ENCODE measurements at places on chromosomes 13 and 19.

- peak; percentile 49 for DNase-seq
Measured at GRCh38 chr13:73417012-73417615, 358.3 kb downstream of the KLF5 start.

DNA sequence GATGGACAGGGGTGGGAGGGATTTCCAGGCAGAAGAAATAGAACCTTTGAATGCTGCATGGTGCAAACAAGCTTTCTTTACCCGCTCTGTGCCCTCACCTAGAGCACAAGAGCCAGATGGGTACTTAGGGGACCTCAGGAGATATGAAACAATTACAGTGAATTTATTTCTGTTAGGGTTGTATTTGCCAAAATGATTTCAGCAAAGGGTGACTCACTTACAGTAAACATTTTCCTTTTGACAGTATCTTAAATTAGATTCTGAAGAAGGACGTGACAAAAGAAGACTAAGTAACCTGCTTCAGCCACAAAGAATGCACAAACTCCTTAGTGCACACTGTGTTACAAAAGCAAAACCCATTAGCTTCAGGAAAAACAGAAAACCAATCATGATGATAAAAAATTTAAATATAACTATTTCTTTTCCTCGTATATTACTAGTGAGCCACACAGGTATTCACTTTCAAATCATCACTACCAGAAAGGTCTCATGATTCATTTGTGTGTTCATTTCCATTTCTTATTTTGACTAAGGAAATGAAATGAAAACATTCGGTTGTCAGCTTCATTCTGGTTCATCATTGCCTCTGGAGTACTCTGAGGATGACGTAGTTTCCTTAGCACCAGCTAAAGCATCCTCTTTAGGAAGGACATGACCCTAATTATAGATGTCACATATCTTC is 158.8 kb downstream of the NHLRC3 start:
- no peak for DNase-seq

DNA sequence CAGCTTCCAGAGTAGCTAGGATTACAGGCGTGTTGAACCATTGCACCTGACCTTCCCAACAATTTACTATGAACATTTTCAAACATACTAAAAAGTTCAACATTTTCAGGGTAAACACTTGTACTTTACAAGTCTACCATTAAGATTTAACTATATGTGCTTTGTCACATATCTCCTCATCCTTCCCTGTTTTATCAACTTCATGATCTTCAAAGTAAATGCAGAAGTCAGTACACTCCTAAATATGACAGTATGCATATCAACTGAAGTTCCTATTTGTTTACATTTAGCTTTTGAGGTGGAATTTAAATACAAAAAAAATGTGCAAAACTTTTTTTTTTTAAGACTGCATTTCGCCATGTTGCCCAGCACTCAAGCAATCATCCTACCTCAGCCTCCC is 18.5 kb downstream of the LNX2 start:
- DNase-seq = peak; percentile 53

DNA sequence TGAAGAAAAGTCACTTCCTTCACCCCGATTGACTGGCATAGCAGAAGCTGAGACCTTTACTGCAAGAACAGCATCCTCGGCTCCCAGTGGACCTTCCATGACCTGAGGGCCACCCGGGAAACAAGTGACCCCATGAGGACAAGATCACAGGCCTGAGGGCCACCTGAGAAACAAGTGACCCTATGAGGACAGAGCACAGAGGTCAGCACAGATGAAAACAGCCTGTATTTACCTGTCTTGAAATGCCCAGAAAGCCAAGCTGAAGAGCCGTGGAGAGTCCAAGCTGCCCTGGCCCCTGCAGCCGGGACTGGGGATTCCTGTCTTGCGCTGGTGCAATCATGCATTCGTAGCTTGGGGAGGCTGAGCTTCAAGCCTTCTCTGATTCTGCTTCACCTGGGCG is 114.2 kb upstream of the SPACA7 start:
- DNase-seq = no peak

DNA sequence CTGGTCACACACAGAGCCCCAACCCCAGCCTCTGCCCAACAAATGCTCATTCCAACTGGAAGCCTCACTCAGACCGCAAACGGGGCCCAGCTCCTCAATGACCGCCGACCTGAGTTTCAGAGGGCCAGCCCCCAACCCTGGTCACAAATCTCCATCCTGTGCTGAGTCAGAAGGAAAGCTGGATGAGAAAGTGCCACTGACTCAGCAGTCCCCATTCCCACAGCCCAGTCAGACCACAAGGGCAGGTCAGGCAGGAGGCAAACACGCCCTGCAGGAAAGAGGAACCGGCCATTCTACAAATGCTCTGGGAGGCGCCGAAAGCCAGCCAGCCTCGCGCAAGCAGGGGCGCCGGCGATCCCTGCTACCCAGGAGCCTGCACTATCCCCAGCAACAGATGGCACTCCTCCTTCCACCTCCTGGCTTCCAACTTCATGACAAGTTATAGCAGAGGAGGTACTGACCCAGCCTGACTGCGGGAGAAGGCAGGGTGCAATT is 14.1 kb upstream of the PRKD2 start:
- peak; percentile 88 for DNase-seq

Measured in hematopoietic multipotent progenitor cell treated with erythropoietin and hydrocortisone succinate and interleukin-3 and kit ligand, for 4 days (in vitro differentiated cells).